ENCODE measurements at places on chromosomes 3 and 15.

- no peak for DNase-seq
These were observed 8.9 kb downstream of the CMTM6 start for GRCh38 chr3:32493437-32494414.

- no peak for DNase-seq
These were observed 20.2 kb downstream of the TMEM39A start for GRCh38 chr3:119443179-119443578.

DNA sequence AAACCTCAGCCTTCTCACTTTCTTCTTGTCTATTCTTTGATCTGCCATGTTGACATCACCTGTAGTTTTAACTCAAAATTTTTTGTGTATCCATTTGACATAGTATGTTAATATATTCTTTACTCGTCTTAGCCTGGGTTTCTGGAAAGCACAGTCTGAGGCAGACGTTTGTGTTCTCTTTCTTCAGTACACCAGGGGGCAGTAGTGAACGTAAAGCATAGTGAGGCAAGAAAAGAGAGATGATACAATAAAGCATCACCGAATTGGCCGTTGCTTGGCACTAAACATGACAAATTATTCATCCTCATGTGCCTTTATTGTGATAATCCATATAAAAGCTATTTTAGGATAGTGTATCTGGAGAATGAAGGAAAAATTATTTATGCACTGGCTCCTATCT lies 141.0 kb upstream of the MYRIP start:
- peak; percentile 1 for DNase-seq

GRCh38 chr3:150079029-150079739 lies 108.5 kb upstream of the PFN2 start:
- no peak for DNase-seq

DNA sequence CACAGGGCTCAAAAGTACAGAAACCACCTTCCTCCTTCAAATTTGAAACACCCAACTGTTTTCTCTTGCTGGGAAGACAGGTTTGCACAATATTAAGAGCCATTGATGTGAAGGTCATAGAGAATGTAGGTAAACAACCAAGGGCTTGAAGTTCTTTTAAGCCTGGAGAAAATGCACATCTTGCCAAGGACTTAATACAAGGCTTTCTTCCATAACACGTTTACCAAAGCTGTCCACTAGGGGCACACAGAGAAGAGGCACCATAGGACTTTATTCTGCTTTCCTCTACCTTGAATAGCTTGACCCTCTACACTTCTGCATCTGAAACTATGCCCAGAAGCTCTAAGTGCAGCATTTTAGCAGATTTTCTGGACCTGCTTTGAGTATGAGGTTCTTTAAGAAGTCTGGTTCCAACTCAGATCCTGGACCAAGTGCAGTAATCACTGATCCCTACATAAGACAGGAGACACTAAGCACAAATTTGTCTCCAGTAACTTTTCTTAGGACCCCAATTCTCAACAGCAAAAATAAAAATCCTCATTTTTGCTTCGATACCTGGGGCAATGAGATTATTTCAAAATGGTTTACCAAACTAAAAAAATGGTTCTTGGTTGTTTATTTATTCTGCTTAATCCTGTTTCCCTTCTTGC lies 138.0 kb downstream of the FBN1 start:
- no peak for DNase-seq

DNA sequence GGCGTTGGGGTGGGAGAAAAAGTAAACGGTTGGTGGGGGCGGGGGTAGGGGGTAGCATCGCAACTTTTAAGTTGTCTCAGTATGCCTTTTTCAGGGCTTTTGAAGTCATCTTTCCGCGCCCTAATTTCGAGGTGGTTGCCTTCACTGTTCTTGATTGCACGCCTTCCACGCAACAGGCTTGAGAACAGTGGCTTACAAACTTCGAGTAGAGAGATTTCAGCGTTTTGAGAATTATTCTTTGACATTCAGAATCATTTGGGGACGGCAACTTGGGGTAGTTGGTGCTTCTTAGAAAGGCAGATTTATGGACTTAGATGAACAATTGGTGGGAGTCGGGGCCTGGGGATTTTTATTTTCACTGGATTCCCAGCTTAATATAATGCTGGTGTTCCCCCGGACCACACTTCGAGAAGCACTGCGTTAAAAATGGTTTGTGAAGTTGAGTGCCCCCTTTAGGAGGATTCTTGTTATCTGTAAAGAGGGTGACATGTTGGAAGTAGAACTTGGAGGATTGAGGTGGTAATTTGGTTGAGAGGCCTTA lies 880 bp downstream of the PPP4R2 start:
- peak; percentile 22 for DNase-seq

DNA sequence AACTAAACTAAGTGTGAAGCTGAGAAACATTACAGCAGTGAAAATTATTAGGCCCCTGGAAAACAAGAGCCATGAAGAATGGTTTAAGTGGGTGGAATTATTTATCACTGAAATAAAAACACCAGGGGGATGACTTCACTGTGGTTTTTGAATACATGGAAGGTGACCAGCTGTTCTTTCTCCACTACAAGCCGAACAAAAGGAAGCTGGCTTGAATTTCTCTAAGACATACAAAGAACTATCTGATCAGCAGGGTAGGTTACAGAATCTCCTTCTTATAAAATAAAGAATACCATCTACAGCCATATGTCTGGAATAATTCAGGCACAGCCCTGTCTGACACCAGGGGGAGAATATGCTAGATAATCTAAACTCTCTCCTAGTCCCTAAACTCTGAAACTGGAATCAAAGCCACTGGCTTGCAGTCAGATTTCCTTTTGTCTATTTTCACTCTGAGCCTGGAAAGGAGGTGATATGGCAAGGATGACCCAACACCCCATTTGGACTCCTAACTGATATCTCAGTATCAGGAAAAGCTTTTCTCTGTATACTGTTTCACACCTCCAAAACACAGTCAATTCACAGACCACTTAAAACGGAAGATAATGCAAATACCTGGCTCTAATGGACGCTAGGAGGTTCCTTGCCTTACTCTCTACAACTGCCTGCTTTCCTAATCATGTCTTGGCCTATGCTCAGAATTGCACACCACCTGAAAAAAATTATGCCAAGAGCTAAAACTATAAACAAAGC lies 31.2 kb downstream of the SPATA12 start:
- no peak for DNase-seq

DNA sequence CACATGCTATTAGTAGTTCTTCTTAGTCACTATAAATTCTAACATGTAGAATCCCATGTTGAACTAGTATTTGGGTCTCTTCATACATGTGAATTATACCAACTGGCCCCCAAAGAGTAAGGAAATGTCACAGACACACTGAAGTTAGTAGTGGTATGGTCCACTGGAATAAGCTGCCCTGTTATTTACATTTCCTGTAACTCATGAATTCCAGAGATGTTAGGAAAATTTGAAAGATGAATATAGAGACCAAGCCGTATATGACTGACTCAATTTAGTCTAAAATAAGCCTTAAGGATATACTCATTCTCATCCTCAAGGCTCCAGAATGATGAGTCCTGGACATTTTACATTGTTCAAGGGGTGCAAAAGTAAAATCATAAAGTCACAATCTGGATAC lies 81.2 kb downstream of the FBXL22 start:
- DNase-seq, result no peak

DNA sequence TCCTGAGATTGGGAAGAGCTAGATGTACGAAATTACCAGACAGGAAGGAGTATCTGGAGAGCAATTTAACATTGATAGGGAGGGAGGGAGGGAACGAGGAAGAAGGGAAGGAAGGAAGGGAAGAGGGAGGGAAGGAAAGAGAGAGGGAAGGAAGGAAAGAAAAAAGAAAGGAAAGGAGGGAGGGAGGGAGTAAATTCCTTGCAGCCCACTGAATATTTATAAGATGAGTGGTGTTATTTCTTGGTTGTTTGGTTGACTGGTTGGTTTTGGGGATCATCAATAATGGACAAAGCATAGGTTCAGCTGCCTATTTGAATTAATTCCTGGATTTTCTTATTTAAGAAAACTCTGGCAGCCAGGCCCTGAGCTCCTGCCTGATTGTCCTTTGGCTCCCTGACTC lies 15.5 kb upstream of the TSEN2 start:
- DNase-seq, result no peak

DNA sequence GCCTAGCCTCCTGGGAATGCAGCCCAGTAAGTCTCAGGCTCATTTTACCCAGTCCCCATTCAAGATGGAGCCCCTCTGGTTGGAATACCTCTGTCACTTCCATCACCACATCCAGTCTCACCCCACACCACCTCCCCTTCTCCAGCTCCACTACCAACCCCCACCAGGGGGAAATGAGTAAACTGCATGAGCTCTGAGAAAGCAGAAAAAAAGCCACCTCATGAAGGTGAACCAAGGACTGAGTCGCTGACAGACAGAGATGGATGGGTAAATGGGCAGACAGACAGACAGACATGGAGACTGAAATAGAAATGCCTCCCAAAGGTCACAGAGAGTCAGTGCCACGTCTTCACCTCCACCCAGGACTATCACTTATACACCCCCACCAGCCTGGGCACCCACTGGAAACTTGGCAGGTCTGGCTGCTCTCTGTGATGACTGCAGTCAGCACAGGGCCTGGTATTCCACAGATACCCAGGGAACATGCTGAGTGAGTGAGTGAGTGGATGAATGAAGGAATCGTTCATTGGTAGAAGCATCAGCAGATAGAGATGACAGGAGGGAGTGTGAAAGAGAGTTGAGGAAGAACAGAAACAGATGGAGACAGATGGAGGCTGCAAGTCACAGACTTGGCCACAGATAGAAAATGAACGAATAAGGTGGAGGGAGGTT lies 4.9 kb upstream of the LOXL1 start:
- DNase-seq, result no peak

- no peak for DNase-seq
These were observed 32.4 kb upstream of the MRPL3 start for GRCh38 chr3:131535131-131535530.

DNA sequence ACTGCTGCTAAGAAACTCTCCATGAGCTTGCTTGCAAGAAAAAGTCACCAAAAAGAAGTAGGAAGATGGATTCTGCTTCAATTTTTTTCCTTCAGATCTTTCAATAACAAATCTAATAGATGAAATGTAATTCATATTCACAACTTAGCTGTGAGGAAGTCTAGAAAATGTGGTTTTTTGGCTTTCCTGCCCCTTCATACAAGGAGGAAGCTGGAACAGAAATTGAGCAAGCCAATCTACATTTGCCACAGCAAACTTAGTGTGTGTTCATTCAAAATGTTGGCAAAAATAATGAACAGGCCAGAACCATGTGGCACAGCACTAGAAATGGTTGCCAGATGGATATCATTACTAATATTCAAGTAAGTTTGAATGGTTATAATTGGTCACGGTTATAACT lies 93.2 kb upstream of the NEDD4 start:
- DNase-seq, result no peak

GRCh38 chr3:66028457-66028856 lies 10.3 kb downstream of the MAGI1 start:
- DNase-seq, result no peak

DNA sequence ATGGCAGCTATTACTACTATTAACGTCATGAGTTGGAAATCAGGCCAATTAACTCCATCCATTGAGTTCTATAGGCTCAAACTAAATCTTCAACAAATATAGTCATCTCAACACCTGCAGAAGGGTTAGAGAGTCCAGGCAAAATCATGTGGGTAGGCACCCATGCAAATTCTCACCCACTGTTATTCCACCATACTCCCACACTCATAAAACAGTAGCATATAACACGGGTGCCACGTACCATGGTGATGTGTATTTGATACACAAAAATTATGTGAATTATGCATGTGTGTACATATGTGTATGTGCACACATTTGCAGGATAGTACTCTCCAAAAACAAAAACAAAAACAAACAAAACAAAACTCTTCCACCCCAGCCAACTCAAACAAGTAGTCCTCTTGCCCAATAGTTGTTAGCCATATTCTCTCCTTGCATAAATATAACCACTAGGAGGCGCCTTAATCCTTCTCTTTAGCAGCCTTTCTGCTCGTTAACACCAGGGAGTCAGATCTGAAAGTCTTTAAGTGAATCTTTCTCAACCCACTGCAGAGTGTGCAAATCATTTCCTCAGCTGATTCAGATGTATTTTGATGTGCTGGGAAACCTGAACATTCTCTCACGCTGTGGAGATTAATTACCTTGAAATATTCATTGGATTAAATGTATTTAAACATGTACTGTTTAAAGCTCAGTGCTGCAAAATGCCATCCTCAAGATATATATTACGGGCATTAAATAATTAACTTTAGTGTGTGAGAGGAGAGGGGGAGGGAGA lies 38.0 kb upstream of the COPB2 start:
- DNase-seq, result peak; percentile 77

DNA sequence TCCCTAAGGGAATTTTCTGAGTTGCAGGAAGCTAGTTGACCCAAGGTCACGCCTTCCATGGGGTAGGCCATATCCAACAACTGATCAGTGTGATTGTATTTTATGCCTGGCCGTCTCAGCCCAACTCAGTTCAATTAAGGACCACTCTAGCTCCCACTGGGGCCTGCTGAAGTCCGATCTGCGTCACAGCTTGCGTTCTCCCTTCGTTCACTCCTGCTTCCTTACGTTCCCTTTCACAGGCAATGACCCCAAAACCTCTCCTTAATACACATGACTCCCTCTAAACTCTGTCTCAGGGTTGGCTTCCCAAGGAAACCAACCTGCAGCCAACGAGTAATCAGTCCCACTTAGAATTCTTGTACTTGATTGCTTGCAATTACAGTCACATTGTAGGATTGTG lies 428.0 kb downstream of the RBMS3 start:
- no peak for DNase-seq

GRCh38 chr3:84985795-84986194 lies 27.0 kb downstream of the CADM2 start:
- DNase-seq, result no peak

- DNase-seq, result peak; percentile 7
These were observed 28.8 kb upstream of the TF start for GRCh38 chr3:133717424-133717823.

DNA sequence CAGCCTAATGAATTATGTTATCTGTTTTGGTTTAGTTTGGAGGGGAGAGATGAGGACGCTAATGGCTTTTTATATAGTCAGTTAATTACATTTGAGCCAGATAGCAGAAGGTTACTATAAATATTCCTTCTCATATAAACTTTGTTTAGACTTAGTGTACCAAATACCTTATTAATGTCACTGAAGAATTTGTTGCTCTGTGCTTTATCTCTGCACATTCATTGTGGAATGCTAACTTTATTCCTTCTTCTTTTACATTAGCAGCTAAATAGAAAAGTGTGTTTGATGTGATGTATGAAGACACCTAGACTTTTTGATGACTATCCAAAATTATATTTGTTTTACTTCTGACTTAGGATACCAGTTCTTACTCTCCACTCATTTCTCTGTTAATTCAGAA lies 105.2 kb downstream of the EPHA3 start:
- DNase-seq, result no peak

GRCh38 chr3:139916271-139916670 lies 18.7 kb upstream of the CLSTN2 start:
- no peak for DNase-seq

GRCh38 chr15:74396445-74397238 lies 29.2 kb upstream of the CYP11A1 start:
- DNase-seq, result no peak

GRCh38 chr3:104943974-104944373 lies 422.7 kb upstream of the ALCAM start:
- no peak for DNase-seq

GRCh38 chr3:176581589-176581988 lies 615.7 kb downstream of the TBL1XR1 start:
- DNase-seq, result no peak

Data from NCI-H345 (cell line).